ENCODE measurements at places on chromosomes 16 and 17.

DNA sequence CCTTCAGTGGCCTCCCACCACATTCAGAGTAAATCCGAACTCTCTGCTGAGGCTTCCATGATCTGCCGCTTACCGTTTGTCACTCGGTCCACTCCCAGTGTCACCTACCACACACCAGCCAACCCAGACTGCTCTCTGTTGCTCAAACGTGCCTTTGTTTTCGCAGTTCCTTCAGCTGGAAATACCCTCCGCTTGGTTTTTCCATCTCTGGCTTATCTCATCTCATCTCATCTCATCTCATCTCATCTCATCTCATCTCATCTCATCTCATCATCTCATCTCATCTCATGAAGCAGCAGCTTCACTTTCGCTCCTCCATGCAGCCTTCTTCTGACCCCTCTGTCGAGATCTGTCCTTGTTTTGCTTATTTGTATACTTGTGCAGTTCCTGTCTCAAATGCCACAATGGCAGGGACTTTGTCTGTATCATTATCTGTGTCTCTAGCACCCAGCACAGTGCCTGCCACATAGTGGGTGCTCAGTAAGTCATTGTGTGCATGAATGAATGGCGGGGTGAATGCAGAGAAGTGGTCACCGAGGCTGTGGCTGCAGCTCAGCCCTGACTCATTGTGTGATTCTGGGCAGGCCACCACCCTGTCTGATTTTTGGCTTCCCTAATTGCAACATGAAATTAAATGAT lies 3.8 kb upstream of the SNX20 start:
- no peak for DNase-seq

GRCh38 chr17:73359987-73360410 lies 48.2 kb upstream of the CDC42EP4 start:
- DNase-seq, result no peak

DNA sequence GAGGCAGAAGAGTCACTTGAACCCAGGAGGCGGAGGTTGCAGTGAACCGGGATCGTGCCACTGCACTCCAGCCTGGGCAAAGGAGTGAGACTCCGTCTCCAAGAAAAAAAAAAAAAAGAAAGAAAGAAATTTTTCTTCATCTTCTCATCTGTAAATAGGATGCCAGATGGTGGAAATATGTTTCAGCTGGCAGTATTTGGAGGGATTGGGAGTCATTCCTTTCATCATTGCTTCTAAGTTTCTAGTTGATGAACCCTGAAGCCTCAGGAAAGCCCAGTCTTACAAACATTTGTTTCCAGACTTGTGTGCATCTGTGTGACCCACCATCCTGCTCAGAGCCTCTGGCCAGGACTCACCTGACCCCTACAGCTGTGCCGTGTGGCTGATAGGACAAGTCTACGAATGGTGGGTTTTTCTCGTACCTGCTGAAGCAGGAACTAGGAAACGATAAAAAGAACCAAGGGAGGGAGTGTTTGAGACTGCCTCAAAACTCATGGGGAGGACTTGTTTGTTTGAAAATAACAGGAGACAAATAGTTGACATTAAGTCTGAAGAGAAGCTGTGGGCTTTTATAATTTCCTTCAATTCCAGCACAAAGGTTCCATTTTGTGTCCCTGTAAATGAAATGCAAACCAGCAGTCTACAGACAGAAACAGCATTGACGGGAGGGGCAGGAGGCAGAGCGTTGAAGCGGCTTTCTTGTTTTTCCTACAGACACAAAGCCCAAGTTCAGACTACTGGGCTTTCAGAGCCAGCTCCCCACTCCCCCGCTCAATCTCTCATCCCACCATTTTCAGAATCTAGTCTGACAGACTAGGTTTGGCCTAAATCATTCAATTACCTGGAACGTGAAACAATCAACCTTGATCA lies 24.9 kb downstream of the CDRT4 start:
- DNase-seq, result no peak

DNA sequence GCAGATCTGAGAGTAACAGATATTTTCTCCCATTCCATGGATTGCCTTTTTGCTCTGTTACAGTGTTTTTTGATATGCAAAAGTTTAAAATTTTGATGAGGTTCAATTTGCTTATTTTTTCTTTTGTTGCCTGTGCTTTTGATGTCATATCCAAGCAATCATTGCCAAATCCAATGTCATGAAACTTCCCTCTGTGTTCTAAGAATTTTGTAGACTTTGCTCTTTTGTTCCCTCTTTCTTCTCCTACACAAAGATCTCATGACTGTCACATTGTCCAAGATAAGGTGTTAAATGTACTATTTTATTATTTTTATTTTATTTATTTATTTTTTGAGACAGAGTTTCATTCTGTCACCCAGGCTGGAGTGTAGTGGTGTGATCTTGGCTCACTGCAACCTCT lies 18.9 kb upstream of the KCNH6 start:
- DNase-seq, result no peak

DNA sequence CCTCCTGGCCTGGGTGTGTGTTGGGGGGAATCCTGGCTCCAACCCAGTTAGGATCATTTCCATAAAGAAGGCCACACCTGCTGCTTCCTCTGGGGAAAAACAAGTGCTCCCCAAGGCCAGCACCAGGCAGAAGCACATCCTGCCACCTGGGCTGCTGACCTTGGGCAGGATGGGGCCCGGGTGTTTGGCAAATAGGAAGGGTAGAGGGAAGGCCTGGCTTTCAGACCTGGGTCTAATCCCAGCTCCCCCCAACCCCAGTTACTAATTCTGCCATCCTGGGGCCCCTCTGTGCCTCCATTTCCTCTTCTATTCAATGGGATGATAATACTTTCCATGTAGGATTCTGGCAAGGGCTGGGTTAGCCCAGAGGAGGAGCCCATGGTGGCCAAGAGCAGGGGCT lies 3.0 kb upstream of the NLRC5 start:
- no peak for DNase-seq

- no peak for DNase-seq
These were observed 17.1 kb downstream of the PHB1 start for GRCh38 chr17:49397586-49397985.

DNA sequence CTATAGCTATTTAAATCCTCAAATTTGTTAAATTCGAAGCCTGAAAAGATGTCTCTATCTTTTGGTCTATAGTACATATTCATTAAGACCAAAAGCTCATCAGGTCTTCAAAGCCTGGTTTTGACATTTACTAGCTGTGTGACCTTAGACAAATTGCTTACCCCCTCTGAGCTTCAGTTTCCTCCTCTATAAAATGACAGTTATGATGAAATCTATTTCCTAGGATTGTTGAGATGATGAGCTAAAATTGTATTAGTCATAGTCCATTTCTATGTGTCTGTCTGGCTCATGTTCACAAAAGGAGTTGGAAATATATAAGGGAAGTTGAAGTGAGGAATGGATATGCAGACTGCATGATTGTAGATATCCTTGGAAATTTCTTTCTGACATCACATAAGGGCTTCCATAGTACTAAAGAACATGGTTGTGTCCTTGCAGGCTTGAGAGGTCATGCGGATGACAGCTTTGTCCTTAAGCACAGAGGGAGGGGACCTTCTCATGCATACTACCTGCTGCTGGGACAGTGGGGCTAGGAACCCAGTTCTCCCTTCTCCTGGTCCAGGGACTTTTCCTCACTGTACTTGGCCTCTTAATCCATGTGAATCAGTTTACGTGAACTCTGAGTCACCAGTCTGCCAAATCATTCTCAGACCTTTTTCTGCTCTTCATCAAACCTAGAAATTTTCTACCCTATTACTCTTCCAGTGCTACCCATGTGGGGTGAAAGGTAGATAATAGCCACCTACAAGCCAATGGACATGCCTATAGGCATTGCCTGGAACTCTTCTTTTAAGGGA lies 487.5 kb upstream of the SALL1 start:
- no peak for DNase-seq

- no peak for DNase-seq
These were observed at the start of gene KCNJ16 for GRCh38 chr17:70074956-70075355. TSS of gene KCNJ16 (plus strand) at chr17:70075225. CDS start at chr17:70132088, 56,863 bp downstream.

- DNase-seq, result no peak
These were observed 74.6 kb upstream of the ZNF750 start for GRCh38 chr17:82914375-82914774.

DNA sequence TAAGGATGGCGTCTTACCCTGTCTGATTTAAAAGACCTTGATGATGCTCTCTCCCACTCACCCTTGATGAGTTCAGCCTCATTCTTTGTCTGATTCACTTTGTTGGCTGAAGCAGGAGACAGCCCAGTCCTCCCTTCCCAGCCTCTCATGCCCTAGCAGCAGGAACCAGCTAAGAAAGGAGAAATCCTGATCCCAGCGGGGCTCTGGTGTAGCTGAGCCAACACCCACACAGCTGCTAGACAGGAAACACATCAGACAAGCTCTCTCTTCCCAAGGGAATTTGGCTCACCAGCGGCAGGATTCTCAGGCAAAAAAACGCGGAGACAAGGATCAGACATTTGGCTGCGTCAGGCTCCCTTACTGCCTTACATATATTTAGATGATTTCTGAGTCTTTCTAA lies 211.5 kb downstream of the CDH11 start:
- no peak for DNase-seq

DNA sequence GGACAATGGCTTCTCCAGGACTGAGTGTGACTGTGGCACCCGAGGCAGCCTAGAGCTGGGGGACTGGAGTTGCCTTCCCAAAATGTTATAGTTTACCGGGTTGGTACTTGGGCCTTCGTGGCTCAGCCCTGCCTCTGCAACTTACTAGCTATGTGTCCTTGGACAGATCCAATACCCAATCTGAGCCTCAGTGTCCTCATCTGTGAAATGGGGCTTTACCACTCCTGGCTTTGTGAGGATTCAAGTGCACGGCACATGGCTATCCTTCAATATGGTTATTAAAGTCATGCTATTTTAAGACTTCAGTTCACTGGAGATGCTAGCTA lies 9.6 kb downstream of the IRX5 start:
- no peak for DNase-seq

GRCh38 chr17:64599187-64599676 lies 62.9 kb downstream of the SMURF2 start:
- DNase-seq, result peak; percentile 45

GRCh38 chr16:89038811-89039735 lies 54.6 kb upstream of the ACSF3 start:
- no peak for DNase-seq

GRCh38 chr17:74922694-74923537 lies at the start of gene USH1G:
TSS of gene USH1G (minus strand) at chr17:74923255. CDS start at chr17:74923073, 182 bp downstream.
- DNase-seq, result peak; percentile 35

DNA sequence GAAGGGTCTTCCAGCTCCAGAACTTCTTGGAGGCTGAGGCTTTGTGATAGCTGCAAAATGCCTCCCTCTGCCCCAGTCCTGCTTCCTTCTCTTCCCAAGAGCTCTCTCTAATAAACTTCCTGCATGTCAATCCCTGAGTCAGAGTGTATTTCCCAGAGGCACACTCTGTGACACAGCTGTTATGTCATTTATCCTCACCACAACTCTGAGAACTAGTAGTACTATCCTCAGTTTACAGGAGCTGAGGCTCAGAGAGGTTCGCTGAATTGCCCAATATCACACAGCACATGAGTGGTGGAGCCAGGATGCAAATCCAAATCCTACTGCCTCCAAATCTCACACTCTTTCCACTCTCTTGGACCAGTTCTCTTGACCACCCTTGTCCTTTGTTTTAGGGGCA lies 20.0 kb downstream of the UNC45B start:
- DNase-seq, result no peak

DNA sequence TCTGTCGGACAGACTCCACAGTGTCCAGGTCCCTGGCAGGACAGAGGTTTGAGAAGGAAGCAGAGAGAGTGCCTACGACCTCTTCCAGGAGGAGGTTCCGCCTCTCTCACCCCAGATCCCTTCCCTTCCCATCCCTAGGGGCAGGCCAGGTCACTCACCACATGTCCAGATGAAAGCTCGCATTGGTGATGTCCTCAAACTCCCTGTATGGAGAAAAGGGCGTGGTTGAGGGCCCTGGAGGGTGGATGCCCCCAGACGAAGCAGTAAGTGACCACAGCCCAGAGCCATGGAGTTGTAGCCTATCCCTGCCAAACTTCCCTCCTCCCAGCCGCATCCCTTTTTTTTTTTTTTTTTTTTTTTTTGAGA lies 3.4 kb downstream of the UNC13D start:
- no peak for DNase-seq

- no peak for DNase-seq
These were observed 160.4 kb downstream of the KCNJ2 start for GRCh38 chr17:70329721-70330120.

DNA sequence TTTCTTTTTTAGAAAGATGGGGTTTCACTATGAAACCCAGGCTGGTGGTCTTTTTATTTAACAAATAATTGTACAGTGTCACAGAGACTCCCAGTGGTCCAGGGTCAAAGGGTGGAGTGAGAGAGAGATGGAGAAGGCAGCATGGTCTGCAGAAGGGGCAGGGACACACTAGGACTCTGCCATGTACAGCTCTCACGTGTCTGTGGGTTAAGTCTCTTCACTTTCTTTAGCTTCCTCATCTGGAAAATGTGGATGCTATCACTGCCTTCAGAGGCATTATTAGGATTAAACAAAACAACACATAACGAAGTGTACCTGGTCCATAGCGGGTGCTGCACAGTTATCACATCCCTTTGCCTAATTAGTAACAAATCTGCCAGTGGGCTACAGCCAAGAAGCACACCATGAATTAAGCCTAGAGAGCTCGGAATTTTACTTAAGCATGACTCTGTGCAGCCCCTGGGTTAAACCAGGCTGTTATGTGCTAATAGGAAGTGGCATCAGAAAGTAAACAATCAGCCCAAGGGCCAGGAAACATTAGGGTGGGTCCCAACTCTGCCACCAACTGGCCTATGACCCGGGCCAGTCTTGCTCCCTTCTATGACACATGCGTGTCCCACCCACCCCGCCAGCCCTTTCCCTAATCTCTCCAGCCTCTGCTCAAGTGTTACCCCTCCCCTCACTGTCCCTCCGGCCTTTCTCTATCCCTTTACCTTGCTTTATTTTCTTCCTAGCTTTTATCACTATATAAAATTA lies 13.9 kb downstream of the TOP3A start:
- DNase-seq, result no peak

DNA sequence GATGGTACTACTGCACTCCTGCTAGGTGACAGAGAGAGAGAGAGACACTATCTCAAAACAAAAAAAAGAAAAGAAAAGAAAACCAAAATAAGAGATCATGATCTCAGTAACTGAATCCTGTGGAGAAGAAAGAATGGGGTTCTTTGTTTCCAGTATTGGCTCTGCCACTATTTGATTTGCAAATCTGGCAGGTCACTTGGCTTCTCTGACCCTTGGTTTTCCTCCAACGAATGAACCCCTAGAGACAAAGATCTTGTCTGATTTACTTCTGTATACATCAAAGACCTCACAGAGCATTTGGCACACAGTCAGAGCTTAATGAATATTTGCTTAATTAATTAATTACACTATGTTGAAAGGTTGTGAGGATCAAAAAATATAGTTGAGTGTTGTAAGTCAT lies 47.9 kb upstream of the NLK start:
- DNase-seq, result no peak
